PC-9 (cell line): ENCODE measurements at places on chromosomes 12 and 14. TPM values are rescaled to one million over a fixed set of nuclear protein-coding genes. Genes with fewer than 3 reads are reported as not detected.

PRB2 gene
- total RNA-seq: not detected in 2 replicates

- DNase-seq: peak; percentile 52
Measured at GRCh38 chr12:26119391-26119989, 5.3 kb downstream of the BHLHE41 start.

DNA sequence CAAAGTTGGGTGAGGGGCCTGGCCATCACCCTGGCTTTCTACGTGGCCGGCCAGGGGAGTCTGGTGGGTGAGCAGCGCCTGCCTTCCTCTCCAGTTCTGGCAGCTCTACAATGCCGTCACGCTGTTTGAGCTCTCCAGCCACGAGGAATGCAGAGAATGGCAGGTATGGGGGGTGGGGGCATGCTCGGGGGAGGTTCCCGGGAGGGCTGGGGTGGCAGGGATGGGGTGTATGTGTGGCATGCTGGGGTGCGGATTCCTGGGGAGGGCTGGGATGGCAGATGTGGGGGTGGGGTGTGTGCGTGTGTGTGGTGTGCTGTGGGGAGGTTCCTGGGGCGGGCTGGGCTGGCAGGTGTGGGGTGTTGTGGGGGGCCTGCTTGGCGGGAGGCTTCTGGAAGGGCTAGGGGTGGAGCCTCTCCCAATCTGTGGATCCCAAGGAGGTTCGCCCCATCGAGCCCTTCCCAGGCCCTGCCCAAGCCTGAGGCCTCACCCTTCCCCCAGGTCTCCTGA, 18.5 kb downstream of the RHOF start:
- DNase-seq: no peak

GRCh38 chr14:83041224-83041623, 1507.6 kb upstream of the SEL1L start:
- DNase-seq: no peak

GRCh38 chr14:92597906-92598905, 84.6 kb downstream of the RIN3 start:
- no peak for DNase-seq

DNA sequence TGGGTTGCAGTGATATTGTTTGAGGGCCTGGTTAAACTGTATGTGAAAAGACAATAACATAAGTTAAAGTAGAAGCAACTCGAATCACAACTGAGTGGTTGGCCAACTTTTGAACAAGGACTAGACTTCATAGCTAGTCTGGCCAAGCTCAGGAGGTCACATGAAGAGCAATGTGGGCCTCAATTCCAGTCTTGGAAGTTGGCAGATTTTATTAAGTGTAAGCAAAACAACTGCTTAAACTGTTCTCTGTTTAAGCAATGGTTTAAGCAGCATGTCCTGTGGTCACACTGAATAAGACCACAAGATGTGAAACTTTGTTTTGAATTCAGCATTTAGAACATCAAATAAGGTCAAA, 100.4 kb downstream of the TMTC3 start:
- DNase-seq: no peak

DNA sequence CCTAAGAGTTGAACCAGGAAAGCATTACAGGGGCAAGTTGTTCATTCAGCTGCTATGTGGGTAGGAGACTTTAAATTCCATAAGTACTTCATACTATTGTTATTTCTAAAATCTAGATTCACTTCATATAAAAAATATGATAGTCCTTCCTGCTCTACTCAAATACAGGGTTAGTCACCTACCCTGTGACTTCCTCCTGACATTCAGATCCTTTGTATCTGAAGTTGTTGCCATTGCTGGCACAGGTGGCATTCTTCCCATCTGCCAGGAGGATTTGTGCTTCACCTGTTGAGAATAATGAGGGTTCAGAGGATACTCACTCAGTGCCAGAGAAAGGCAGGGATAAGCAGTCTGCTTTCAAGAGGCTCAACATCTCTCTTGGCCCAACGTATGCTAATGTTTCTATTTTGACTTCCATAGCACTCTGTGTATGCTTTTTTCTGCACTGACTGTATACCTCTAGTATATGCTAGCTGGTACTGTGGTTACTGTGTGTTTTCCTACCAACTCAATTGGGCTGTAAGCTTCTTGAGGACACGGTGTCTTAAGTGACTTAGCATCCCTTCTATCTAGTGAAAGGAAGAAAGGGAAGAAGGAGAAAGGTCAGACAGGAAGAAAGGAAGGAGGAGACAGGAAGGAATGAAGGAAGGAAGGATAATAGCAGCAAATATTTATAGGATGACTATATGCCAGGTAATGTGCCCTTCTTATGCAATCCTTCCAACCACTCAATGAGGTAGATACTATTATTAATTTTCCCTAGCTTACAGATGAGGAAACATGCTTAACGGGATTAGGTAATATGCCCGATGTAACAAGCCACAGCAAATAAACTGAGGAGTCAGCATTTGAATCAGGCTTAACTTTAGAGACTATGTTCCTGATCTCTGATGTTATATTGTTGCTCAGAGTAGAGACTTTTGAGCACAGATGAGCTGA, 38.5 kb upstream of the FGF6 start:
- peak; percentile 47 for DNase-seq

DNA sequence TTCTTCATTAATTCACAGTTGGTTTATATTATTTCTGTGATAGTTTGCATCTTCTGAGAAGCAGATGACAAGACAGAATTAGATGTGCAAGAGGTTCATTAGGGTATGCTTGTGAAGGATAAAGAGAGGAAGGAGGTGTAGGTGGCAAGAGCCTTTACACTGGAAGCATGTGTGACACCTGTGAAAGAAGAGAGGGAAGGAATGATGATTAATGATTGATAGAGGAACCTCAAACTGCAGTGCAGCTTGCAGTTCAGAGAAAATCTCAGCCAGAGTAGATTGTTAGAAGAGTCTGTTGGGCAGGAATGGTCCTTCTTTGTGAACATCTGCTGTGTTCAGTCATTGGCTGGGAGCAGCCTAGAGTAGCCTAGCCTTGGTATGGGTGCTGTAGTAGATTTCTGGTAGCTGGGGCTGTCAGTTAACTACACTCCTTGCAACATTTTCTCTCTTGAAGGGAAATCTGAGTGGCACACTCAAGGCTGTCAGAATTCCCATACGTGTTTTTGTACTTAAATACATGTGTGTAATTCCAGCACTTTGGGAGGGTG, 9.0 kb downstream of the RCOR1 start:
- DNase-seq: no peak

DNA sequence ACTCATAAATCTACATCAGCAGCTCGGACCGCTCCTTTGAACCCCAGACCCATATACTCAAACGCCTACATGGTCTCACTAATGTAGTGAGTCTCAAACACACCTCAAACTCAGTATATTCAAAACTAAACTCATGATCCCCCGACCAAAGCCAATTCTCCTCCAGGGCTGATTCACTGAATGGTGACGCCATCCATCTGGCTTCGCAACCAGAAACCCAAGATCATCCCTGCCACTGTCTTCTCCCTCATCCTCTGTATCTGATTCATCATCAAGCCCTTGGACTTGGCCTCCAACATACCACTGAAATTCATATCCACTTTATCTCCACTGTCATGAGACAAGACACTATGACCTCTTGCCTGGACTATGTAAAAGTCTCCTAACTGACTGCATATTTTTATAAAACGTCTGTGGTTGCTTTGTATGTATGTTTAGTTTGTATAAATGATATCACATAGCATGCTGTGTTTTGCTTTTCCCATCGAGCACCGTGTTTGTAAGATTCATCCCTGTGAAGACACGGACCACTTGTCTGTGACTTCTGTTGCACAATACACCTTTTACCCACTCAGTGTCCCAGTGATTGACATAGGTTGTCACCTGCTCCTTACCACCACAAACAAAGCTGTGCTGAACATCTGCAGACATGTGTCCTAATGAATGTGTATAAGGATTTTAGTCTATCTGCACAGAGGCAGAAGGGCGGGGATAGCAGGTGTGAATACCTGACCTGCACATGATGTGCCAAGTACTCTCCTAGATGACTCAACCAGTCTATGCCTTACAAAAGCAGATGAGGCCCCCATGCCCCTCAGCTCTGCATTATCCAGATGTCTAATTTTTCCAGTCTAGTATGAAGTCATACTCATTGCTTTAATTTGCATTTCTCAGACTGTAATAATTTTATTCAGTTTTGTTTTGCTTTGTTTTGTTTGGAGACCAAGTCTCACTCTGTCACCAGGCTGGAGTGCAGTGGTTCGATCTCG, 76.9 kb downstream of the VWF start:
- DNase-seq: no peak
